CD4-positive, alpha-beta T cell treated with Interleukin-12 subunit alpha and Interleukin-12 subunit beta, for 1 hour (primary cell): ENCODE measurements at places on chromosomes 16 and 17.
A peak's percentile ranks its signal among the peaks of the same experiment; 100 is the strongest.

DNA sequence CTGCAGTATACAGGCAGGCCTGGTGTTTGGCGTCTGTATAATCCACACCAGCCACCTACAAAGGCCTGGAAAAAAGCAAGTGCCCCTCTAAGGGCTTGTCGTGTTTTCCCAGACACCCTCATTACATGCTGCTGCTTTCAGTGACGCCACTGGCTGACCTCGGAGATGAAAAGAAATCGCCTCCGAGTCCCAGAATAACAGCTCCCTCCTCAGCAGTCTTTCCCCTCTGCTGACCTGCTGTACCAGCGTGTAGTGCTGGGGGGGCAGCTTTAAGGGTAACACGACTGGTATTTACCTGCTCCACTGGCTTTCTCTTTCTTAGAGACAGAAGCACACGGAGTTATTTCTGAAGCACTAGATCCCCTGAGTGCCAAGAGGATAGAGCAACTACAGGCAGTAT is 296.8 kb downstream of the GRIN2A start:
- DNase-seq, result no peak

DNA sequence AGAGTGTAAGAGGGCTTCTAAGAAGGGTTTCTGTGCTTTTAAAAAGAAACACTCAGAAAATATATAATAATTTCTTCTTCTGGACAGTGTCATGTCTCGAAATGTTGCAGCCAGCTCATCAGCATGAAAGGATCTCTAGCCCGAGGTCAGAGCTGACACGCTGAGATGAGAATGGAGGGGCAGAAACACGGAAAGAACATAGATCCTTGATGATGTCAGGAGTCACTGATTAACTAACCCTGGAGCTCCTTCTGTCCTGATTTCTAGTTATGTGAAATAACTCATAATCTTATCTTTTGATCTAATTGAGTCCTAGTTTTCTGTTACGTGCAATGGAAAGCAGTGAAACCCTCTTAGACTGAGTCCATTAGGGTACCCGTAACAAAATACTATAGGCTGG is 10.3 kb upstream of the TOX3 start:
- DNase-seq, result no peak

DNA sequence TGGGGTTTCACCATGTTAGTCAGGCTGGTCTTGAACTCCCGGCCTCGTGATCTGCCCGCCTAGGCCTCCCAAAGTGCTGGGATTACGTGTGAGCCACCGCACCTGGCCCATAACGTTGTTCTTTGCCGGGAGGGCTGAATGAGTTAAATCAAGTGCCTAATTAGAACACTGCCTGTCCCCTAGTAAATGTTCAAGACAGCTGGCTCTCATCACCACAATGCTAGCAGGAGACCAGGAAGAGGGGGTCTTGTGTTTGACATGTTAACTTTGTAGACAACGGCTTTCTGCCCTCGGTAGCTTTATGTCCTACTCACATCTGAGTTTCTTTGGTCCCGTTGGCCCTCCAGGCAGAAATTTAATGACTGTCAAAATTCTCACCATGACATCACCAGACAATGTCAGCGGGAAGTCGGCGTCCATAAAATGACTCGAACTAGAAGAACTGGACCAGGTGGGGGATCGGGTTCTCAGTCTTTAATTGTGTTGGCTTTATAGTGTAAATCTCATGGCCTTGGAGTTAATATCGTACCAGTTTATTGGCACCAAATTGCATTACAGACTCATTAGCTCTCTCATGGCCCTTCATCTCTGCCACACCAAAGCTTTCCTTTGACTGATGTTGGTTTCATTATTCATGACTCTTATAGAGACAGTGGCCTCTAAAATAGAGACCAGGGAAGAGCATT is 11.4 kb upstream of the ITPRIPL2 start:
- no peak for DNase-seq

- no peak for DNase-seq
Measured at GRCh38 chr17:77124192-77124889, 16.4 kb upstream of the SEC14L1 start.

DNA sequence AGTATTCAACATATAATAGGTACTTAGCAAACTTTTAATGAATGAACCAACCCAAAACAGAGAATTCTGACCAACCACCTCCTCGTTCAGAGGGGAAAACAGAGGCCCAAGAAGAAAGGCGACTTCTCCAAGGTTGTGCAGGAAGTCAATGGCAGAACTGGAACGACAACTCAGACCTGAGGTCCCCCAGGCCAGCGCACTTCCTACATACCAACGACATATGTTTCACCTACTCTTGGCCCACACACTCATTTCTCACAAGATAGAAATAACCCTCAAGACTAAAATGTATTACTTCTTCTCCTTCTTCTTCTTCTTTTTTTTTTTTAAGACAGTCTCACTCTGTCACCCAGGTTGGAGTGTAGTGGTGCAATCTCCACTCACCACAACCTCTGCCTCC is 14.4 kb downstream of the CHCT1 start:
- DNase-seq, result no peak

DNA sequence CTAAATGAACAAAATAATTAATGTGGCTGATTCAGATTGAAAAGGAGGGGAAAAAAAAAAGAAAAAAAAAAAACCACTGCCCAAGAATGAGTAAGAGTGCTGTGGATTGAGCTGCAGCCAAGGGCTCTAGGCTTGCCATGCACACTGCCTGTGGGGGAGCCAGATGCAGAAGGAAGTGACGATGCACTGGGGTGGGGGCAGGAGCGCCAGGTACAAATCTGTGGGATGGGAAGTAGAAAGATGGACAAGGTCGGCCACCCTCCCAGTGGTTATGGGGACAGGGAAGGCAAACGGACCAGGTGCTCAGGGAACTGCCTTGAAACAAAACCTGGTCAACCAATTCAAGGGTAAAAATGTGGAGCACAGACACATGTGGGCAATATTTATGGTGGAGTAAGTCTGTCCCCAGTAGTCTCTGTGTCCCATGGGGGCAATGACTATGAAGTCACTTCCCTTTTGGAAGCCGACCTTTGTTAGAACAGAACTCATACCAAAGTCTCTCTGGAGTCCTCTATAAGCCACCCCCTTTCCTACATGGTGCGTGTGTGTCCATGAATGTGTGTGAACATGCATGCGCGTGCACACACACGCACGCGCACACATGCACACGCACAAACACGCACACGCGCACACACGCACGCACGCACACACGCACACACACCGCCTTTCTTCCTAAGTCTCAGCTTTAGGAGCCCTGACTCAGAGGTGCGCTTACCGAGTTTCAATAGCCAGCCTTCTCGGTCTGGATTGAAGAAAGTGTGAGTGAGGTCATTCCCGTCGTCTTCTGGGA is 84.3 kb downstream of the CYTH1 start:
- no peak for DNase-seq

- DNase-seq, result no peak
Measured at GRCh38 chr17:46962374-46962790, 16.7 kb downstream of the RPRML start.

DNA sequence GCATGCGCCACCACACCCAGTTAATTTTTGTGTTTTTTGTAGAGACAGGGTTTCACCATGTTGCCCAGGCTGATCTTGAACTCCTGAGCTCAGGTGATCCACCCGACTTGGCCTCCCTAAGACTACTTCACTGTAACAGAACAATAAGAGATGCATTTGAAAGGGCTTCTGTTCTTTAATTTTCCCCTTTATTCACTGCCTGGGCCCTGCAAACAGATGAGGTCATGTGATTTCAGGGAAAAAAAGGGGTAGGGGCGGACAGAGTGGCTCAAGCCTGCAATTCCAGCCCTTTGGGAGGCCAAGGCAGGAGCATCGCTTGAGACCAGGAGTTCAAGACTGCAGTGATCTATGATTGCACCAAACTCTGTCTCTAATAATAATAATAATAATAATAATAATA is 36.3 kb downstream of the TMEM114 start:
- DNase-seq, result no peak

GRCh38 chr16:70508752-70509151 is 14.6 kb downstream of the COG4 start:
- DNase-seq, result peak; percentile 49

GRCh38 chr17:16981928-16982327 is 10.0 kb upstream of the TNFRSF13B start:
- no peak for DNase-seq

GRCh38 chr17:78131172-78132083 is 857 bp downstream of the TMC8 start:
- peak; percentile 40 for DNase-seq

GRCh38 chr17:44014133-44014436 is 678 bp downstream of the TMEM101 start:
- no peak for DNase-seq

- DNase-seq, result no peak
Measured at GRCh38 chr16:89290887-89291286, 73.4 kb downstream of the ZNF778 start.

GRCh38 chr17:35361027-35361426 is 12.4 kb downstream of the SLFN11 start:
- no peak for DNase-seq

DNA sequence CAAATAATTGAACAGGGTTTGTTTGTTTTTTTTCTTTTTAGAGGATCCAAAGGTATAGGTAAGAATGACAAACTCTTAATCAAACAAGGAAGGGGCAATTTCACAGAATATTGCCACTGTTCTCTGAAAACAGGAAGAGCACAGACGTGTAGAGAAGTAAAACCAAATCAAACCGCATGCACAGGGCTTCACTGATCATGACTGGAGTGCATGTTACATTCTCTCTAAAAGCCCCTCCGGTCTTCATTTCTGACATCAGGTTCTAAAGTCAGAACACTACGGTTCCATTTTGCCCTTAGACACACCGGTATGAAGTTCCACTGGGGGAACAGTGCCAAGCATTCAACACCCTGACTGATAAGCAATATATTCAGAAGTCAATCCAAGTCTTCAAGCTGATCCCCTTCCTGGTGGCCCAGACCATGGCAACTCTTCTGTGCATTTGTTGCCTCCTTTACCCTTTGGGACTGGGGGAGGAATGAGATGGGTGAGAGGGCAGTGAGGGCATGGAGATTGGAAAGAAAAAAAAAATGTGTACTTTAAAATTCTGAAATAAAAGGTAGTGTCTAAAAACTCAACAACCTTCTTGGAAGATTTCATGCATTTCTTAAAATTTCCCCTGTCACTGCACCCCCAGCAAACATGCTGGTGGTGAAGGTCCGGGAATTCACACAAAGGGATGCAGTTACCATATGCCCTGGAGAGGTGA is 1.4 kb downstream of the MMD start:
- peak; percentile 58 for DNase-seq

- no peak for DNase-seq
Measured at GRCh38 chr16:57537194-57537505, 779 bp upstream of the CCDC102A start.

DNA sequence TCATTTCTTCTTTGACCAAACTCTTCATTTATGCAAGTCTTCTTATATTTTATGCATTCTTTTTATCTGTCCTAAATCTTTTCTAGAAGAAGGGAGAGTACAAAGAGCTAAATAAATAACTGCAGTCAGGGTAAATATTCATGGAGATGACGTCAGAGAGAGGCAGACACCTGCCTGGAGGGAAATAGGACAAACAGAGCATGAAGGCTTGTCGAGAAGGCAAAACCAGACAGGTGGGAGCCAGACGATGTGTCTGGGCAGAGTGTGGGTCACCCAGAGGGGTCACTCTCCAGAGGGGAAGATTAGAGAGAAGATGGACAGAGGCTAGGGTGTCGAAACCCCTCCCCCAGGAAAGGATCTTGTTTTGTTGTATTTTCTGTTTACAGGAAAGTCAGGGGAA is 78.3 kb upstream of the RPL38 start:
- no peak for DNase-seq

- no peak for DNase-seq
Measured at GRCh38 chr17:75697651-75698291, 23.5 kb upstream of the ITGB4 start.

- no peak for DNase-seq
Measured at GRCh38 chr17:38571833-38572668, 33.7 kb downstream of the SRCIN1 start.

DNA sequence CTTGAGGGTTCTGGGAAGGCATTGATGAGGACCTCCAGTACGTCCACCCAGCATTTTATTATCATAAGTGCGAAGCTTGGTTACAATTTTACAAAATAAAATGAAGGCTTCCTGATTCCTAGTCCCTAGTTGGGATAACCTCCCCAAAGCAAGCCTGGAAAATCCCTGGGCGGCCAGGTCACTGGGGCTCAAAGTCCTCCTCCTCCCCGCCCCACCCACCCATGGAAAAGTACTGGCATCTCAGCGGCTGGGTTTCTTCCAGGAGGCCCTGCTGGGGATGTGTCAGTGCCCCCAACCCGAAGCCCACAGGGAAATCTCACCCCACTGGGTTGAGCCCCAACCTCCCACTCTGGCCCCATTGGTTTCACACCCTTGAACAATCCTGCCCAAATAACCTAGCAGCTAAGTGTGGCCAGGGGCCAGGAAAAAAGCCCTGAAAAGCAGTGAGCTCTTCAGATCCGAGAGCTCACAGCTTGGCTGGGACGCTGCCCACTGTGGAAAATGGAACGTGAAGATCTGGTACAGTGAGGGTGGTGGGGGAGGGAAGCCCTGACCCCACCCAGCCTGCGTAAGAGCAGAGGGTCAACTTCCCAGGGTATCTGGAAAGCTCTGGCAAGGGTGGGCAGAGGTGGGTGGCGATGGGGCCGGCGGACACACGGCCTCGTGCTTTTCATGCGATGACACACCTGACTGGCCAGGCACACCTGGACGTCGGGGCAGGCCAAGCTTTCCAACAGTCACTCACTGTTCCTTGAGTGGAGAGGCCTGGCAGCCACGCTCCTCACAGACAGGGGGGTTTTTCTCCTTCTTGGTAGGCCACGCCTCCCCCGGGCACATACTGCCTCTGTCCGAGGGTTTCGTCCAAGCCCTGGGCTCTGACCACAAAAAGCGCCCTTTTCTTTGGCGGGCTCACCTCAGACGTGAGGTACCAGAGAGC is 324.5 kb downstream of the SOX9 start:
- no peak for DNase-seq

GRCh38 chr16:85798283-85798776 is 1.0 kb downstream of the EMC8 start:
- DNase-seq, result no peak

- DNase-seq, result no peak
Measured at GRCh38 chr16:65409510-65409909, 287.6 kb upstream of the CDH11 start.

DNA sequence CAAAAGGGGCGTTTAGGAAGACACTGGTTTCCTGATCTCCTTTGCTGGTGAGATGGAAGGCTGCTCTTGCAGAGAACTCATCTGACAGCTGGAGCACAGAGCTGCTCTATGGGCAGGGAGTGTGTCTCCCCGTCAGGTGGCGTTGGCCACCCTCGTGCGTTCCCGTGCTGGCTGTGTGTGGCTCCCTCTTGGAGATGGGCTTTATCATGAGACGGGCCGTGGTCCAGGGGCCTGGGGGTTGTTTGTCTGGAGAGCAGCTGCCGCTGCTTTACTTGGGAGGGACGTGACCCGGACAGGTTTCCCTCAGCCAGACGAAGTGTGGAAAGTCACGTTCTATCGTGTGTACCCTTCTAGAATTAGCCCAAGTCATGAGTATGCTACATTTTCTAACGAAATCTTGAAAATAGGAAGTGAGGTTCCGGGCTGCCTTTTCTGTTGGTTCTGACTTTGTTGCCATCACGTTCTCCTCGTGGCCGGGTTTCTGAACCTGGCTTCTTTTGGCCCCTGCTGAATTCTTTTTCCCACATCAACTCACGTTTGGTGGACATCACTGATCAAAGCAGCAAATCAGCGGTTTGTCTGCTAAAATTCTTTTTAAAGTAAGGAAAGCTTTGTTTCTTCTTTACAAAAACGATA is 105.6 kb upstream of the CHMP6 start:
- DNase-seq, result no peak
